Mesendoderm (in vitro differentiated cells): ENCODE measurements at places on chromosomes 16 and 17.
A peak's percentile ranks its signal among the peaks of the same experiment; 100 is the strongest.

DNA sequence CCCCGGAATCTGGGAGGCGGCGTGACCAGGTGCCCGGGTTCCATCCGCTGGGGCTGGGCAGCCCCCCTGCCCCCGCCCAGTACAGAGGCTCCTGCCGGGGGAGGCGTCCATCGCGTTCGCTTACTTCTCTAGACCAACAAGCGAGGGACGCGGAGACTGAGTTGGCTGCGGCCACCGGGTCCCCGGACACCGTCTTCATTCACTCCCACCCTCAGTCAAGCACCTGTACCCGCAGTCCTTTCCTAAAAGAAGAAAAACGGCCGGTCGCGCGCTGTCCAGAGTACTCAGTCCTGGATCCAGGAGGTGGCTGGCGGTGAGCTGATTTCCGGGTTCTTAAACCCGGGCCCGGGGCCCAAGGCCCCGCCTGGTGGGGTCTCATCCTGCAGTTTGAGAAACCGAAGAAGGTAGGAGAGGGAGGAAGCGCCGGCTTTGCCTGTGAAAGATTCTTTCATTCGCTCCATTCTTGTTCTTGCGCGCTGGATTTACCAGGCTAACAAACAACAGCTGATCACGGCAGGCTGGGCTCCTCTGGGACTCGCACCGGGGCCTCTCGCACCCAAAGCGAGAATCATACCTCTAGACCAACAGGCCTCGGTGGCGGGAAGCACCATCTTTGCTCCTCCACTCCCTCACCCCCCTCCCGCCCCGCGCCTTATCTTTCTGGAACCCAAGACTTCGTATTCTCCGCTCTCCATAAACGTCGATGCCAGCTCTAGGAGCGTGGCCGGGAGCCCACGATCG, 17.4 kb upstream of the OR1F1 start:
- H3K36me3 ChIP-seq, result no peaks in the 10 kb centered on the region
- peak; percentile 65 for DNase-seq
- peaks cover 3% of the 10 kb centered on the region for H3K27me3 ChIP-seq
- peak overlapping the region; percentile 42 for H3K4me3 ChIP-seq
- no peaks in the 10 kb centered on the region for H3K4me1 ChIP-seq
- no peak overlapping the region for H3K27ac ChIP-seq

- no peak overlapping the region for H3K4me3 ChIP-seq
- no peaks in the 10 kb centered on the region for H3K36me3 ChIP-seq
- H3K27ac ChIP-seq, result no peak overlapping the region
These were observed 8.1 kb upstream of the SNAI3 start for GRCh38 chr16:88694221-88695087.

GRCh38 chr17:77286391-77286640, 145.5 kb downstream of the SEC14L1 start:
- H3K36me3 ChIP-seq, result no peaks in the 10 kb centered on the region
- H3K27me3 ChIP-seq, result no peaks in the 10 kb centered on the region
- H3K4me1 ChIP-seq, result peaks cover 16% of the 10 kb centered on the region
- H3K4me3 ChIP-seq, result no peak overlapping the region
- no peak overlapping the region for H3K27ac ChIP-seq
- no peak for DNase-seq

GRCh38 chr17:40506786-40507185, 5.4 kb upstream of the TNS4 start:
- no peaks in the 10 kb centered on the region for H3K36me3 ChIP-seq
- peaks cover 4% of the 10 kb centered on the region for H3K4me1 ChIP-seq
- H3K27me3 ChIP-seq, result no peaks in the 10 kb centered on the region
- no peak overlapping the region for H3K27ac ChIP-seq
- H3K4me3 ChIP-seq, result no peak overlapping the region
- DNase-seq, result no peak

GRCh38 chr17:42530952-42531454, 5.0 kb upstream of the NAGLU start:
- peaks cover 5% of the 10 kb centered on the region for H3K4me1 ChIP-seq
- peak overlapping the region; percentile 39 for H3K27ac ChIP-seq
- DNase-seq, result no peak
- no peak overlapping the region for H3K4me3 ChIP-seq
- no peaks in the 10 kb centered on the region for H3K27me3 ChIP-seq

GRCh38 chr16:73956587-73957494, 339.8 kb upstream of the PSMD7 start:
- H3K27me3 ChIP-seq, result no peaks in the 10 kb centered on the region
- no peaks in the 10 kb centered on the region for H3K4me1 ChIP-seq
- no peak overlapping the region for H3K4me3 ChIP-seq
- DNase-seq, result peak; percentile 65
- no peaks in the 10 kb centered on the region for H3K36me3 ChIP-seq

- no peaks in the 10 kb centered on the region for H3K4me1 ChIP-seq
- no peak for DNase-seq
- no peaks in the 10 kb centered on the region for H3K36me3 ChIP-seq
- H3K4me3 ChIP-seq, result no peak overlapping the region
- no peaks in the 10 kb centered on the region for H3K27me3 ChIP-seq
- H3K27ac ChIP-seq, result no peak overlapping the region
These were observed 21.5 kb downstream of the SMTNL2 start for GRCh38 chr17:4605826-4606225.

DNA sequence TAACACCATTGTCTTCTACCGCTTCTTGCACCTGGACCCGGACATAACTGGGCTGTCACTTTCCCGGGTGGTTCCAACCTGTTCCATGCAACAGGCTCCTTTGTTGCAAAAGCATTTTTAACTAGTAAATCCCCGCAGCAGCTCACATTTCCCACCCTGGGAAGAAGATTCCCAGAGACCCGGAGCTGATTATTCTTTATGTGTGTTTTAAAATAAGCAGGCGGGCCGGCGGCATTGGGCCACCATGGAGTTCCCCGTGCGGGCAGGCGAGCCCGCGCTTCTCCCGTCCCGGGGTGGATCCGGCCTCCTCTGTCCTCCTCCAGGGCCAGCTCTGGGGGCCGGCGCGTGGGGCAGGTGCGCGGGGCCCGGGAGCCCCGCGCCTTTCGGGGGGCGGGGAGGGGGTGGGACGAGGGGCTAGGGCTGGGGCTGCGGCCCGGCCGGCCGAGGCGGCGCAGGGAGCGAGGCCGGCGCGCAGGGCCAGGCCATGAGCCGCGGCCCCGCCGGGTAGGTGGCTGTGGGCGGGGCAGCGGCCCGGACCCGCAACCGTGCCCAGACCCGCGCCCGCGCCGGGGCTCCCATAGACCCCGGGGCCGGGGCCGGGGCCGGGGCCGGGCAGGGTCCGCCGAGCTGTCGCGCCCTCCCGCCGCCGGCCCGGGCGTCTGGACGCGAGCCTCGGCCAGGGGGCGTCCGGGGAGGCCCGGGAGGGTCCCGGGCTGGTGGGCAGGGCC, 1.7 kb downstream of the CRAMP1 start:
- peak overlapping the region; percentile 66 for H3K4me3 ChIP-seq
- peaks cover 6% of the 10 kb centered on the region for H3K27me3 ChIP-seq
- DNase-seq, result peak; percentile 4

- H3K4me3 ChIP-seq, result peak within 1 kb of the TSS; percentile 81
- H3K4me1 ChIP-seq, result no peaks in the 10 kb centered on the region
- no peaks in the 10 kb centered on the region for H3K36me3 ChIP-seq
- DNase-seq, result peak; percentile 98
These were observed at the start of gene SEPHS2 for GRCh38 chr16:30445408-30446202. Gene SEPHS2 (minus strand): TSS chr16:30445874. CDS start chr16:30445727, 147 bp downstream.

GRCh38 chr16:70772493-70772892, 28.5 kb downstream of the VAC14 start:
- no peaks in the 10 kb centered on the region for H3K27me3 ChIP-seq
- H3K27ac ChIP-seq, result no peak overlapping the region
- H3K36me3 ChIP-seq, result no peaks in the 10 kb centered on the region
- DNase-seq, result no peak
- no peaks in the 10 kb centered on the region for H3K4me1 ChIP-seq

DNA sequence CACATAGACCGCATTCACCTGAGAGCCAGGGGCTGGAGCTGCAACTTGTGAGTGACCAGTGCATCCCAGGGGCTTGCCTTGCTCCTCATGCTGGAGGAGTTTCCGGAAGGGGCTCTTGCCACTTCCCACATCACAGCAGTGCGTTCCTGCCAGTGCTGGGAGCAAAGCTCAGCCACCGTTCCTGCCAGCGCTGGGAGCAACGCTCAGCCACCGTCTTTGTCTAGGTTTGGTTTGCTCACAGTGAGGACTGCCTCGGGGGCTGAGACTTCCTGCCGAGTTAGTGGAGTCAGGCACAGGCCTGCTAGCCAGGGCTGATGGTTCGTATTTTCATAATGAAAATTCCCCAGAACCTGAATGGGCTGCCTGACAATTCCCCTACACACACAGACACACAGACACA, 5.4 kb upstream of the CHRNE start:
- H3K36me3 ChIP-seq, result no peaks in the 10 kb centered on the region
- no peak overlapping the region for H3K4me3 ChIP-seq
- peaks cover 4% of the 10 kb centered on the region for H3K4me1 ChIP-seq
- peak overlapping the region; percentile 34 for H3K27ac ChIP-seq

DNA sequence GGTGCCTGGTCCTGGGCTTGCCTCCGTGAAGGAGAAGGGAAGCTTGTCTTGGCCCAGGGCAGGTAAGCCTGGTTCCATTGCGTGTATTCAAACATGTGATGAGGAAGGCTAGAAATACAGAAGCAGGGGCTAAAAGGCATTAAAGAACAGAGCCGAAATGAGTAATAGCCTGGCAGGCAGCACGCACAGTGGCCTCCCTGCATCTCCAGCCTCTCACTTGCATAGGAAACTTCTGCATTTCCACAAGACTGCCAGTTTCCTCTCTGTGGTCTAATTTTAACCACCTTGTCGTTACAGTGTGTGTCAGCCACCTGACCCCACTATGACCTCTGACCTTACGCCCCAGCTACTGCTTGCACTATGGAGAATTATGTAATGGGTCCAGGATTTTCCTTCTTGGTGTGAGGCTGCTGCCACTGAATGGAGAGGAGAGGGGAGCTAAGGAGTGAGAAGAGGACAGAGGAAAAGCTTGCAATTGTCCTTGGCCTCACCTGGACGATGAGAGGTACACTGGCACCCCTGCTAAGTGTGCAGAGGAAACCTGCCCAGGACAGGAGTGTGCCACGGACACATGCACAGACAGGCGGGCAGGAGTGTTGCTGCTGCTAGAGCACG, 32.8 kb downstream of the HIC1 start:
- H3K4me3 ChIP-seq, result no peak overlapping the region
- H3K36me3 ChIP-seq, result no peaks in the 10 kb centered on the region
- H3K4me1 ChIP-seq, result peaks cover 14% of the 10 kb centered on the region
- no peak for DNase-seq
- no peaks in the 10 kb centered on the region for H3K27me3 ChIP-seq

DNA sequence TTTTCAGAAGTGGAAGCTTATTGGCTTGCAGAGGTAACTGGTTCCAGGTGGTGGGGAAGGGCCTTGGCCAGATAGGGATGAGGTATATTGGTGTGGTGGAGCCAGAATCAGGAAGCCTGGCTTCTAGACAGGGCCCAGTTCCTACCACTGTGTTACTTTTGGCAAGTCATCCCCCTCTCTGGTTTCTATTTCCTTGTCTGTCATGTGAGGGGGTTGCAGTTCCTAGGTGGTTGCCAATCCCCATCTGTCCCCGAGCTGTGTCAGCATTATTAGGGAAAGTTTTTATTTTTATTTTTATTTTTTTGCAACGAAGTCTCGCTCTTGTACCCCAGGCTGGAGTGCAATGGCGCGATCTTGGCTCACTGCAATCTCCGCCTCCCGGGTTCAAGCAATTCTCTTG, 3.0 kb downstream of the SMCR8 start:
- peaks cover under 1% of the 10 kb centered on the region for H3K4me1 ChIP-seq
- H3K36me3 ChIP-seq, result no peaks in the 10 kb centered on the region
- no peak overlapping the region for H3K4me3 ChIP-seq
- H3K27ac ChIP-seq, result no peak overlapping the region
